ENCODE measurements at places on chromosomes 6 and 20.

DNA sequence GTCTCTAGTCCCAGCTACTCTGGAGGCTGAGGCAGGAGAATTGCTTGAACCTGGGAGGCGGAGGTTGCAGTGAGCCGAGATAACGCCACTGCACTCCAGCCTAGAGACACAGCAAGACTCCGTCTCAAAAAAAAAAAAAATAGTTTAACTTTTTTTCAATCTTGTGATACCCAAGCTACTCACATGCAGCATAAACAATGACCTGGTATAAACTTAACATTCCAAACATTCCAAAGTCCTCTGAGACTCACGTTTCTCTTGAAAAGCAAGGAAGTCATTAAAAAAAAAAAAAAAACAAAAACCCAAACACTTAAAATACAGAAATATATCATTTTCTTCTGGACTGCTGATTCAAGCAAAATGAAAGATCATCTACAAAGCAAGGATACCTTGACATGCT lies 14.3 kb downstream of the CRNKL1 start:
- no peak for DNase-seq

- DNase-seq = no peak
Observed at GRCh38 chr6:46549155-46549554, 57.9 kb upstream of the RCAN2 start.

- DNase-seq = no peak
Observed at GRCh38 chr6:42251911-42252637, 34.4 kb upstream of the MRPS10 start.

GRCh38 chr6:16504609-16505008 lies 256.7 kb downstream of the ATXN1 start:
- no peak for DNase-seq

DNA sequence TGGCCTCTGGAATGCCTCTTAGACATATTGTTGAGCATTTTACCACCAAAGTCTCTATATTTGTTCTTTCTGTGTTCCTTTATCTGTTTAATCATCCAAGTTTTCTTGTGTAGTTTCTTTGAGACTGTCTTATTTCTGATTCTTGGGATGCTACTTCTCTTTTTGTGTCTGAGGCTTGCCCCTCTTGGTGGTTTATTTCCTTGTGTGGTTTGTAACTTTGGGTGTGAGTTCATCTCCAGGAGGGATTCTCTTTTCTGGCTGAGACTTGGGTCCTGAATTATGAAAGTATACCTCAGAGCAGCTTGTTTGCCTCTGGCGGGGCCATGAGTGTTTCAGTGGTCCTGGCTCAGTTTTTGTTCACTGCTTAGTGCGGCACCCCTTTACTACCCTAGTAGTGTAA lies 33.9 kb downstream of the PPARD start:
- no peak for DNase-seq

DNA sequence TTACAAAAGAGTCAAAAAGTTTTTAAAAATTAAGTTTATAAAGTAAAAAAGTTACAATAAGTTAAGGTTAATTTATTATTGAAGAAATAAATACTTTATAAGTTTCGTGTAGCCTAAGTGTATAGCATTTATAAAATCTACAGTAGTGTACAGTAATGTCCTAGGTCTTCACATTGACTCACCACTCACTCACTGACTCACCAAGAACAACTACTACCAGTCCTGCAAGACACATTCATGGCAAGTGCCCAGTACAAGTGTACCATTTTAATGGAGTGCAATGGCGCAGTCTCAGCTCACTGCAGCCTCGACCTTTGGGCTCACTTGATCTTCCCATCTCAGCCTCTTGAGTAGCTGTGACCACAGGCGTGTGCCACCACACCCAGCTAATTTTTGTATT lies 128.2 kb downstream of the GPX5 start:
- DNase-seq = no peak

DNA sequence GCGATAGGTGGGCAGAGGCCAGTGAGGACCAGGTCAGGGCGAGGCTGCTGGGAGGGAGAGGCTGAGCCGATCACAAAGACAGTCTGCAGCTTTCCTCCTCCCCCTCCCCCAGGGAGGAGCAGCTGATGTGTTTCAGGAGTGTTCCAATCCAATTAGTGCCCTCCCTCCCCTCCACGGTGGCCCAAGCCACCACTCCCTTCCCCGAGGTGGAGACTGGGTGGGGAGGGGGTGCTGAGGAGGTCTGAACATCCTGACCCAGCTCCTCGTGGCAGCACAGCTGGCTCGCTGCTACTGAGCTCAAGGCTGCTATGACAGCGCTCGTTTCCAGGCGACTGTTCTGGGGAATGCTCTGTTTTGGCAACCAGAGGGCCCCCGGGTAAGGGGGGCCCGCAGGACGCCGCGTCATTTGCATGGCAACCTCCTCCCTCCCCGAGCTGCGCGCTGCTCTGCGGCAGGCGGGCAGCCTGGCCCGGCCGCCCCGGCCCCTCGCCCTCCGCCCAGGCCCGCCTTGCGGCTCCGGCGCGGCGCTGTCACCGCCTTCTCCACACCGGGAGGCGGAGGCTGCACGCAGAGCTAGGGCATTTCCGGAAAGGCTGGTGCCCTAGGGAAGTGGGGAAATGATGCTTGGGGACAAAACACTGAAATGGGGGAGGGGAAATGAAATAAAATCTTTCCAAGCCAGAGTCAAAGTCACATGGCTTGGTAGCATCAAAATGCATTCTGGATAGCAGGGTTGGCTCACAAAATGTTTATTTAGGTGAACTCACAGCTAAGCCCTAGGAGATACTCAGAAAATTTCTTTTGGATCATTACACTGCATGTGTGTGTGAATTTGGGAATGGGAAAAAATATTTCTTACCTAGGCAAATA lies 67.4 kb upstream of the PIM1 start:
- DNase-seq = peak; percentile 83

- DNase-seq = no peak
Observed at GRCh38 chr20:19692100-19692499, 66.0 kb upstream of the RIN2 start.

GRCh38 chr6:96468681-96469224 lies 52.9 kb upstream of the UFL1 start:
- no peak for DNase-seq

GRCh38 chr20:16701296-16701695 lies 28.5 kb upstream of the SNRPB2 start:
- DNase-seq = no peak

DNA sequence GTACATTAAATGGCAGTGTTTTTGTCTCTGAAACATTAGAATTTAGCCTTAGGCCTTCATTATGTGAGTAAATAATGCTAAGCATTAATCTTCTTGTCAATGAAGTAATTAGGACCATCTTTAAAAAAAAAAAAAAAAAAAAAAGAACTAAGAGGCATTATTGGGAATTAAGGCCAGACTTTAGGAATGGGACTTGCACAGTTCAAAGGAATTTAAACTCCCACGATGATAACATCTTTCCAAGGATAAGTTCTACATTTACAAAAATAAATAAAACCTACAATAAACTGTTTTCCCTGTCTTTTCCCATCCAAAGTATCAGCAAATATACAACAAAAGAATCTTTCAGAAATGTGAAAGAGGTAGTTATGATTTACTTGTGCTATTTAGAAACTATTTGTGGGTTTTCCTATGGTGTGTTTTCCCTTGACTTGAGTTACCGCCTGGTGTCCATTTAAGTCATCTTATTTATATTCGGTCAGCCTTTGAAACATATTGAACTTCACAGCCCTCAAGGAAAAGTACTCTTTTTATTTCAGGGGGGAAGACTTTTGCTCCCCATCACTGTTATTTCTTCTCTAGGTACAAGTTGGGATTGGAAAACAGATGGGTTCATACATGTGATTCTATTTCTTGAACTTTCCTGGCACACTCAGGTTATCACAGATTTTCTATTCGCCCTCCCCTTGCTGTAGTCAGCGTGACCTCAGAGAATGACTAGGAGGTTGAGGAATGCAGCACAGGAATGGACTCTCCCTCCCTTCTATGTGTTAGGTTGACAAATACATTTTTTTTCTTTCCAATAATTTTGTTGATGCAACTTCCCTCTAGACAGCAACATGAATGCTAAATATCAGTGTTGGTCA lies 13.6 kb downstream of the STMND1 start:
- DNase-seq = no peak

- DNase-seq = no peak
Observed at GRCh38 chr20:60170116-60170515, 211.9 kb downstream of the CDH26 start.

- DNase-seq = no peak
Observed at GRCh38 chr20:62702895-62703852, 5.5 kb upstream of the NTSR1 start.

- no peak for DNase-seq
Observed at GRCh38 chr6:25136854-25137253, 142.3 kb upstream of the CARMIL1 start.

- no peak for DNase-seq
Observed at GRCh38 chr6:7640607-7641577, 50.9 kb downstream of the SNRNP48 start.

- DNase-seq = no peak
Observed at GRCh38 chr6:33985947-33986346, 159.9 kb downstream of the GRM4 start.

GRCh38 chr20:4090756-4091489 lies 75.6 kb upstream of the RNF24 start:
- DNase-seq = no peak

DNA sequence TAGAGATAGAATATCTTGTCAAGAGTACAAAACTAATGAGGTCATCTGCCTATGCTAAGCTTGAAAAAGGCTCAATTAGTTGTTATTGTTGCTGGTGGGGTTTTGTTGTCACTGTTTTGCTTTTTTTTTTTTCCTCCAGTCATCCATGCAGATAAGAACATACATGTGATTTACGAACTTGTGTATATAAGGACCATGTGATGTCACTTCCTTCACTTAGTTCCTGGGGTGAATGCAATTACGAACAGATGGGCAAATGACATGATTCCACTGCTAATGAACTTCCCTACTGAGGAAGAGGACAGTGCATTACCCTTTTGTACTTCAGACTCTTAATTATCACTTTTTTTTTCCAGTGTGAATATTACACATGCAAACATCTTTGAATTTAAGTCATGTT lies 1175.3 kb upstream of the GJE1 start:
- DNase-seq = no peak

DNA sequence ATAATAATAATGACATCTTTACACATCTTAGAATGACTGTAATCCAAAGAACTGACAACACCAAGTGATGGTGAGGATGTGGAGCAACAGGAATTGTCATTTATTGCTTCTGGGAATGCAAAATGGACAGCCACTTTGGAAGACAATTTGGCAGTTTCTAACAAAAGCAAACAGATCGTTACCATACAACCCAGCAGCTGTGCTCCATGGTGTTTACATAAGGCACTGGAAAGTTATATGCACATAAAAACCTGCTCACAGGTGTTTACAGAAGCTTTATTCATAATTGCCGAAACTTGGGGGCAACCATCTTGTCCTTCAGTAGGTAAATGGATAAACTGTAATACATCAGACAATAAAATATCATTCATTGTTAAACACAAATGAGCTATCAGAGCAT lies 18.3 kb upstream of the ASF1A start:
- DNase-seq = no peak

DNA sequence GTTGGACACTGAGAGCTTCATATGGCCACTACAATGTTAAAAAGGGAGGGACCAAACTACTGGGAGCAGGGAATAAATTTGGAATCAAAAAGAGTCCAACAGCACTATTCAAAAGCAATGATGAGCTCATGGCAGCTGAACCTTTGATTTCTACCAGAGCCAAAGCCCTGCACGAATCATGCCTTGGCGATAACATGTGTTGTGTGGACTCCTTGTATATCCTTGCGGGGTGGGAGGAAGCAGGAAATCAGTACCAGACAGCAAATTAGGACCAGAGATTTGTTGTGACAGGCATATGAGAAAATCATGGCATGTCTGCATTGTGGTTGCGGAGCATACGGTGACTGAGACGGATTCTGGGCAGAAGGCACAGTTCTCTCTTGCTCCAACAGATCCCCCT lies 85.6 kb upstream of the EMILIN3 start:
- DNase-seq = no peak

GRCh38 chr20:49979030-49979832 lies 3.5 kb upstream of the SNAI1 start:
- DNase-seq = peak; percentile 69

GRCh38 chr20:63850689-63851547 lies 10.4 kb upstream of the ABHD16B start:
- no peak for DNase-seq

DNA sequence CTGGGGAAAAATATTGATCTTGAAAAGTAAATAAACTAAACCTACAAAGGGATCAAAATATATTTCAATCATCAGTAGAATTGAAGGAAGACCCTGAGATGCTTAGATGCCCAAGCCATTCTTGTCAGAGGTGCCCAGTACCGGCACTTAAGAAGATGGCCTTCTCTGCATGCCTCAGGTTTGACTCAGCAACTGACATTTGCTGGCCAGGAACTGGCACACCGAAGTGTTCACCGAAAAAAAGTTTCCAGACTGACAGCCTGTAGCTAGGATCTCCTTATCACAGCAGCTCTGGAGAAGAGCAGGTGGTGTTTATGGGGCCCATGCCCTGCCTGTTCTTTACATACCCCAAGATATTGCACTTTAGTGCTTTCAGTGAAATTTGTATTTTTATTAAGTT lies 203.2 kb downstream of the MOXD1 start:
- no peak for DNase-seq

DNA sequence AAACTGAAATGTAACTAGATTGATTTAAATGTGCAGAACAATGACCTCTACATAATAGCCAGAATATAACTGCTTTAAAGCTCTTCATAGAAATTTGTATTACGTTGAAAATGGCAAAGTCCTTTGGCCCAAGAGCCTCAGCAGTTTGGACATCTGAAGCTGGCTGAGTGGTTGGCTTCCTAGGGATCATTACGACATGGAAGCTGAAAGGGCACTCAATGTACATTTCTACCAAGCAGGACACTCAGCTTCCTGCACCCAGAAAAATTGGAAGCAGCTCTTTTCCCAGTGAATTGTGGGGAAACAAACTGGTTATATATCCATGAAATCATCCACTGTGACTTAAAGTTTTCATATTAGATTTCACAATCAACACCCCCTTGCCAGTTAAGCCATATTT lies 40.2 kb upstream of the TNFRSF21 start:
- no peak for DNase-seq
